ENCODE measurements at places on chromosomes 13 and 19.

GRCh38 chr13:103273825-103274224, 207.6 kb upstream of the SLC10A2 start:
- DNase-seq, result no peak

DNA sequence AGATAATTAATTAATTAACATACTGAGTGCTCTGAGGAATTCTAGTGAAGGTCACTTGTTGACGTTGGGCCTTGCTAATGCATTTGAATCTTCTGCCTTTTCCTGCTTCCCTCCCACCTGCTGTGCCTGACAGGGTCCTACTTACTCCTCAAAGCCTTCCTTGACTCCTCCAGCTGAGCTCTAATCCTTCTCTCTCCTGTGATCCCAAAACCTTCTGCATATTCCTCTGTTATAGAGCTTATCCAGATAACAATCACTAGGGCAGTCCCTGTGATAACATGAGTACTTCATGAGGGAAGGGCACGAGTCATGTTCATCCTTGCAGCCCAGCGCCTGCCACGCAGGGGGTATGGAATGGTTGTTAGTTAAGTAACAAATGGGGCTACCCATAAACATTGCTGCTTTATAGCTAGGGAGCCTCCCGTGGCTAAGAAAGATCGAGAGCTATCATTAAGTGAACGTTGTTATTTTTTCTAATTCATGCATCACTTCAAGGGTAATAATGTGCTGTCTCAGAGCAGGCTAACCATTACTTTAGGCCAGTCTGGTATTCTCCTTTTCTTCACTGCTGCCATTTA, 19.1 kb upstream of the SPATA13 start:
- DNase-seq, result no peak

DNA sequence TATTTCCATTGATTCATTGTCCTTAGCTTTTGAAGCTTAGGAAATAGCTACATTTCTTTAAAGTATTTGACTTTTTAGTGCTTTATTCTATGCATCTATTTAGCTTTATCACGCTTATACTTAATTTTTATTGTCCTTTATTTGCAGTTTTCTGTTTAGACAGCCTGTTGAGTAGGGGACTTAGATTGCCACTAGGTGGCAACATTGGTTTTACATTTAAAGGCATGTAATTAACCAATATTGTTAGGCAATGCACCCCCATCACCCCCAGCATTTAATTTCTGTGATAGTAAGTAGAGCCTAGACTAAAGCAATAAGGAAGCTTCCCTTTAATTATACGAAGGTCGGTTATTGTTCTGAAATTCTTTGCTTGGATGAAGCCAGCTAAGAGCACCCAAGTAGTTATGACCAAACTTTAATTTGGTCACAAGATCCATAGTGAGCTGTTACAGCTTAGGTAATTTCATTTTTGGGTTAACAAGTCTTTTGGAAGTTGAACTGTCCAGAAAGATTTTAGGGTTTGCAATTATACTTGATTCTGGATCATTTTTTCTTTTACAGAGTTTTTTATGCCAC, 36.5 kb downstream of the B3GLCT start:
- DNase-seq, result peak; percentile 9

- DNase-seq, result no peak
These were observed 178.9 kb downstream of the OLFM4 start for GRCh38 chr13:53207556-53207955.

GRCh38 chr13:105097521-105097920, 1437.9 kb downstream of the EFNB2 start:
- no peak for DNase-seq

- DNase-seq, result no peak
These were observed 432.5 kb downstream of the FGF9 start for GRCh38 chr13:22103046-22104027.

DNA sequence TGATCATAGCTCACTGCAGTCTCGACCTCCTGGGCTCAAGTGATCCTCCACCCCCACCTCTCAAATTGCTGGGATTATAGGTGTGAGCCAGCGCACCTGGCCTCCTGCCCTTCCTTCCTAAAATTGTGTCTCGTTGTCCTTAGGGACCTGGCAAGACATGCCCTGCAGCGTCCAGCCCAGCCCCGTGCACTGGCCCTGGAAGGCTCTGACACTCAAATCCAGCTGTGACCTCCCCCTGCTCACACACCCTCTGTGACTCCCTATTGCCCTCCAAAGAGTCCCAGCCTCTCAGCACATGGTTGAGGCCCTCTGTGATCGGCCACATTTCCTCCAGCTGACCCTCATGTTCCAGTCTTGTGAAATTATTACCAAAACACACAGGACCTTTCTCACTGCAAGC, 4.9 kb downstream of the MPV17L2 start:
- DNase-seq, result no peak
